NCI-H2029 (cell line): ENCODE measurements at places on chromosomes 7 and 10.

- DNase-seq, result no peak
Observed at GRCh38 chr10:25050402-25050801, 34.0 kb downstream of the THNSL1 start.

GRCh38 chr7:111982133-111982532 is 224.1 kb downstream of the DOCK4 start:
- DNase-seq, result no peak

- DNase-seq, result no peak
Observed at GRCh38 chr7:36372156-36372555, 17.5 kb upstream of the ANLN start.

DNA sequence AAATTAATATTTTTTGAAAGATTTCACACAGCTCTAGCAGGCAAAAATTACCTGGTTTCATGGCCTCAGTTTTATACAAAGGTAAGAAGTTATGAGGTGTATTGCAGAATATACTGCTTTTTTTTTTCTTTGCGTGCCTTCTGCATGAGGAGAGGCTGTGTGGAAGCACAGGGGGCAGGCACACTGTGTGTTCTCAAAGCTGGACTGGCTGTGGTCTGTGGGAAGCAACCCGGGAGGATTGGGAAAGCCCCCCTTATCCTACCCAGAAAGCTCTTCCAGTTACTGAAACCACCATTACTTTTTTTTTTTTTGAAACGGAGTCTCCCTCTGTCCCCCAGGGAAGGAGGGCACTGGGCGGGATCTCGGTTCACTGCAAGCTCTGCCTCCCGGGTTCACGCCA is 25.0 kb downstream of the ADARB2 start:
- no peak for DNase-seq

GRCh38 chr10:113965077-113965476 is 78.6 kb upstream of the ADRB1 start:
- DNase-seq, result no peak

- DNase-seq, result no peak
Observed at GRCh38 chr7:34298492-34299013, 359.5 kb upstream of the NPSR1 start.
